Thoracic aorta endothelial cell (primary cell): ENCODE measurements at places on chromosomes 3 and 15. TPM values are rescaled to one million over a fixed set of nuclear protein-coding genes. Genes with fewer than 3 reads are reported as not detected.

Gene TUSC2
- total RNA-seq, result 29.6 and 31.4 TPM in 2 replicates

Gene SLC27A2
- 0.07 TPM in 1 of 2 replicates, not detected in the other for total RNA-seq

Gene SLCO3A1
- total RNA-seq, result 3.3 and 4.6 TPM in 2 replicates

Gene FBN1
- total RNA-seq, result 48.0 and 108 TPM in 2 replicates

Gene STAB1
- 213 and 215 TPM in 2 replicates for total RNA-seq

Gene KBTBD13
- total RNA-seq, result not detected in 2 replicates

Gene SRGAP3
- total RNA-seq, result under 0.01 and 0.53 TPM in 2 replicates

Gene PRTG
- 4.4 and 7.0 TPM in 2 replicates for total RNA-seq

Gene RETNLB
- total RNA-seq, result not detected in 2 replicates

Gene C3orf85
- total RNA-seq, result not detected in 2 replicates

Gene ZBTB47
- 10.0 and 11.6 TPM in 2 replicates for total RNA-seq

Gene CLDN18
- not detected in 2 replicates for total RNA-seq

Gene SUCNR1
- not detected in 2 replicates for total RNA-seq

Gene DZIP3
- total RNA-seq, result 10.3 and 11.0 TPM in 2 replicates

Gene SV2B
- not detected in 2 replicates for total RNA-seq

Gene BLOC1S6
- 87.6 and 93.2 TPM in 2 replicates for total RNA-seq

Gene CNTN4
- under 0.01 TPM in 1 of 2 replicates, not detected in the other for total RNA-seq

Gene THAP10
- 3.2 and 3.9 TPM in 2 replicates for total RNA-seq

Gene TTC21A
- total RNA-seq, result 3.2 and 3.9 TPM in 2 replicates

Gene ITPKA
- total RNA-seq, result 0.36 and 1.2 TPM in 2 replicates

Gene IL5RA
- not detected in 2 replicates for total RNA-seq

Gene SLC22A14
- total RNA-seq, result 0.13 TPM in 1 of 2 replicates, not detected in the other

Gene SLC38A3
- 0.13 and 0.36 TPM in 2 replicates for total RNA-seq

Gene CYP8B1
- total RNA-seq, result not detected in 2 replicates

Gene MCCC1
- 18.6 and 20.4 TPM in 2 replicates for total RNA-seq

Gene NCBP2
- 64.3 and 65.4 TPM in 2 replicates for total RNA-seq

Gene PAK6
- not detected in 2 replicates for total RNA-seq

Gene GRAMD2A
- total RNA-seq, result 0.72 TPM in 1 of 2 replicates, not detected in the other

Gene MON1A
- 14.6 and 17.0 TPM in 2 replicates for total RNA-seq

Gene CLSTN2
- under 0.01 and 0.07 TPM in 2 replicates for total RNA-seq

Gene SEMA3F
- total RNA-seq, result 75.3 and 134 TPM in 2 replicates

Gene BCL2A1
- total RNA-seq, result 1.9 and 9.2 TPM in 2 replicates

Gene COL7A1
- 0.13 and 0.14 TPM in 2 replicates for total RNA-seq

Gene GPX1
- 363 and 403 TPM in 2 replicates for total RNA-seq

Gene FAM81A
- total RNA-seq, result 0.80 and 1.1 TPM in 2 replicates

Gene CCDC54
- not detected in 2 replicates for total RNA-seq

Gene DUOX1
- under 0.01 TPM in 1 of 2 replicates, not detected in the other for total RNA-seq

Gene MB21D2
- total RNA-seq, result 8.9 and 9.6 TPM in 2 replicates

Gene ROBO2
- total RNA-seq, result under 0.01 TPM in 1 of 2 replicates, not detected in the other

Gene GPR87
- 0.29 TPM in 1 of 2 replicates, not detected in the other for total RNA-seq

Gene LRTM1
- not detected in 2 replicates for total RNA-seq

Gene GP5
- 0.14 TPM in 1 of 2 replicates, not detected in the other for total RNA-seq

Gene IMP3
- 71.8 and 78.2 TPM in 2 replicates for total RNA-seq

Gene HTR3E
- not detected in 2 replicates for total RNA-seq

Gene VGLL3
- total RNA-seq, result 2.1 and 3.7 TPM in 2 replicates

Gene APOD
- total RNA-seq, result 2.8 and 6.8 TPM in 2 replicates
